Stimulated activated CD8-positive, alpha-beta memory T cell treated with anti-CD3 and anti-CD28 coated beads, Interleukin-7, amount 100 ng/mL, for 24 hours (primary cell): ENCODE measurements at places on chromosomes 5 and 9.

GRCh38 chr5:43193181-43193893 lies 1.3 kb downstream of the NIM1K start:
- no peak for DNase-seq

DNA sequence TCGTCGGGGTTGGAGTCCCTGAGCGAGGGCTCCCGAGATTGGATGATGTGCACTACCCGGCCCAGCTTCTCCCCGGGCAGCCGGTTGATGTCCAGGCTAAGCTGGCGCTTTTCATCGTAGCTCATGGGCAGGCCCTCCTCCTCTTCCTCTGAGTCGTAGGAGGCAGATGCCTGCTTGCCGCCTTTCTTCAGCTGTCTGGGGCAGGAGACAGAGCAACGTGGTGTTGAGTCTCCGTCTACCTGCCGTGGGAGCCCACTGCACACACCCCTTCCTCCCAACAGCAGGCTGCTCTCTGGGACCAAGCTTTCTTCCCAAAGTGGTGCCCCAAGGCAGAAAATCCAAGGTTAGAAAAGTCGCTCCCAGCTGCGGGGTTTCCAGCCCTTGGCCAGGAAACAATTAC lies 10.8 kb downstream of the BRD3OS start:
- DNase-seq: no peak

- DNase-seq: peak; percentile 57
Observed at GRCh38 chr9:38088006-38088925, 19.2 kb upstream of the SHB start.

GRCh38 chr9:73152953-73153352 lies 1.3 kb downstream of the ANXA1 start:
- DNase-seq: no peak

GRCh38 chr9:2087500-2088313 lies 72.6 kb downstream of the SMARCA2 start:
- no peak for DNase-seq

- DNase-seq: no peak
Observed at GRCh38 chr9:77916410-77916819, 115.2 kb downstream of the GNAQ start.

GRCh38 chr5:155148694-155149093 lies 135.1 kb downstream of the KIF4B start:
- no peak for DNase-seq

- no peak for DNase-seq
Observed at GRCh38 chr9:18891946-18892670, 140.9 kb downstream of the SAXO1 start.

DNA sequence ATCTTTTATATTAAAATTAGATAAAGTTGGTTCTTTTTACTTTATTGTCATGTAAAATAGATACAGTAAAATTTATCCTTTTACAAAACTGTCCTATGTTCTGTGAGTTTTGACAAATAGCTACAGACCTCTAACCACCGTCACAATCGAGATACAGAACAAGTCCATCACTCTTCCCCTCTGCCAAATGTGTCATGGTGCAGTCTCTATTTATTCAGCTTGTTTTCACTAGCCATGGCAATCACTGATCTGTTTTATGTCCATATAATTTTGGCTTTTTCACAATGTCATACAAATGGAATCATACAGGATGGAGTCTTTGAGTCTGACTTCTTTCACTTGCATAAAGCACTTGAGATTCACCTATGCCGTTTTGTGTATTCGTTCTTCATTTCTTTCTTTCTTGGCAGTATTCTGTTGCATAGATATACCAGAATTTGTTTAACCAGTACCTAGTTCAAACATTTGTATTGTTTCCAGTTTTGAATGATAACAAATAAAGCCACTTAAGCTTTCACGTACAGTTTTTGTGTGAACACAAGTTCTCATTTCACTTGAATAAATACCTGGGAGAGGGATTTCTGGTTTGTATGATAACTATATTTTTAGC lies 273.2 kb upstream of the MPDZ start:
- no peak for DNase-seq

GRCh38 chr9:126933334-126933980 lies 18.9 kb downstream of the RALGPS1 start:
- DNase-seq: no peak

DNA sequence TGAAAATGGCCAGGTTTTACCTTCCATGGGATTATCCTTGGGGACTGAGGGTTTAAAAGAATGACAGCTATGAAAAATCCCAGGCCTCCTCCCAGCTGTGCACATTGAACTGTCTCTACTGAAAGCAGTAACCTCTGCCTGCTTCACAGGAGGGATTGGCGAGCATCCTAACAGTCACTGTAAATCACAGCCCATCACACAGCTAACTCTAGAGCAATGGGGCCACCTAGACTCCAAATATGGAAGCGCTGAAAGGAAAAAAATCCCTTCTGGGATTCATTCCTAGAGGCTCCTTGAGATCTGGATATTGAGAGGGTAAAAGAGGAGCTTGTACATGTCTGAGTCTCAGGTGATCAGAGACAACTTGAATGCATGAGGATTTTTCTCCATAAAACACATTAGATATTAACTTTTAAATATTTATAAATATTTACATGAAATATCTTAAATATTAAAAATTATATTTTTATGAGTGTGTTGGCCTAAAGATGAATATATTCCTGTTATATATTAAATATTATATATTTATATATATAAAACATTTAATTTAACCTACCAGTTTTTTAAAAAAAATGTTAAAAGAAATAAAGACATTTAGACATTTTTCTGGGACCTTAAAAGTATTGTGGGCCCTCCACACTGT lies 133.8 kb upstream of the SLC24A2 start:
- no peak for DNase-seq

DNA sequence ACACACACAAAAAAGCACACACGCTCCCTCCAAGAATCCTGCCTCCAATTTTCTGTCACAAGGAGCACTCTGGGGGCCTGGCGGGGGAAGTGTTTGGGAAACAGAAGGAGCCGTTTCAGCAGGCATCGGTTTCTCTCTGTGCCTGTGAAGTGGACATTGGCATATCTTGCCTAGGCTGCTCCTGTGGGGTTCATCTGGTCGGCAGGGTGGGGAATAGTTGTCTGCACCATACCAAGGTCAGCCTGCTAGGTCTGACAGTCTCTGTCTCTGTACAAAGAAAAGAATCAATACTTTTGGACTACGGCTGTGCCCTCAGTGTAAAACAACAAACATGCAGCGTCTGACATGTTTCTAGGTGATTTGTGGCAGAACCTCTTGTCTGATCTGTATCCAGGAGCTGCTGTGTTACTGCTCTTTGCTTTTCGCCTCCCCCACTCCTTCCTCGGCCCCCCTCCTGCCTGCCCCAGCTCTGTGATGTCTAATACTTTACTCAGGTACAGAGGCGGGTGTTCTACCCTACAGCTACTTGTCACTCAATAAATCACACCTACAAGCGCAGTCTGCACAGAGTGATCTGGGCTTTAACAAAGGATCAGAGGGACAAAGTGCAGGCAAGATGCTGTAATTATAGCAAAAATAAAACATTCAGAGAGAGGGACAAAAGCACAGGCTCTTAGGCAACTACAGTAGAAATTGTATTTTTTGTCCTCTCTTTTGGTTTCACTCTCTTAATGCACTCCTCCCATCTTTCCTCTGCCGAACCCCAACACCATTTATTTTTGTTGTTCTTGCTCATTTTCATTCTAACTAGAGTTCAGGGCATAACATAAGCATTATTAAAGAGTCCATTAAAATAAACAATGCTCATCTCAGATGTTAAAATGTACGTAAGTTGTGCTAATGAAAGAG lies 216.7 kb downstream of the BNC2 start:
- no peak for DNase-seq

- DNase-seq: no peak
Observed at GRCh38 chr9:132037458-132037857, 42.2 kb downstream of the MED27 start.

DNA sequence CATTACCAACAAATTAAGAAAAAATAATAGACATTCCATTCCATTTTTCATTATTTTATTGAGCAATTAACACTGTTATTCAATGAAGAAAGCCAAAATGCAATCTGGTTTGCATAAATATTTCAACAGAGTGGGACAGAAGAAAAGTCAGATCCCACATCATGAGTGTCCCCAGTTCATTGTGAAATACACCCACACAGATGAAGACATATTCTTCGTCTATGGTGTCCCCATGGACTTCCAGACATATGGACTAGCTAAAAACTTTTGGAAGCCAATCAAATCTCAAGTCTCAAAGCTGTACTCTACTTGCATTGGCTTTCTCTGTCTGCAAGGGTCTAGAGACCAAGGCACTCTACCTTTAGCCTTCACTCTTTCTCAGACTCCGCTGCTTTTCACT lies 194.3 kb downstream of the SEMA5A start:
- no peak for DNase-seq

DNA sequence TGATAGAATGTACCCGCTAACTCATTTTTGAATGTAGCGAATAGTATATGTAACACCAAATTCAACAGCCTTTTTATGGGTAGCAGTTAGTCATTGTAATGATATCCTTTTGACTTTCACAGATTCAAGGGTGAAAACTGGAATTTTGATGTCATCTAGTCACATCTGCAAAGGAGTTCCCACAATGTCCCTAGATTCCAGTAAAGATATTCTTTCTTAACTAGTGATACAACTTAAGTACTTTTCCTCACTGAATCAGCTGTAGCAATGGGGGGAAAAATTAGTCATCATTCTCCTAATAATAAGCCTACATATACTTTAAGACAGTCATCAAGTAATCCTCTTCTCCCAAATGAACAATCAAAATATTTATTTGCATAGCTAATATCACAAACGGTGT lies 11.5 kb upstream of the SSBP2 start:
- no peak for DNase-seq

GRCh38 chr5:72531496-72532190 lies 24.4 kb upstream of the ZNF366 start:
- no peak for DNase-seq

DNA sequence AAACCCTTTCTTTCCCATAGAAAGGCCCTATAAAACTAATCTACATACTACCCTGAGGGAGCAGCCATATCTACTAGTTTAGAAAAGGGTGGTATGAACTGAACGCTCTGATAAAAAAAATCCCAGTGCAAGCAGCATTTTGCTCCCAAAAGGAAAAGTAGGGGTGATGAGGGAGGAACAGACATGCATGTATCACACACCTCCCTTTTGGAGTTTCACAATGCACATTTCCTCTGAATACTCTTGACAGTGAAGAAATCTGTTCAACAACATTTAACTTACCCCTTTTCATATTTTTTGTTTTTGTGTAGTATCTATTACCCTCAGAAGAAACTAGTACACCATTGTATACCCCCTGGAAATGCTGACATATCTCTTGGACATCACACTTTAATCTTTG lies 411.4 kb downstream of the MAT2B start:
- DNase-seq: no peak

DNA sequence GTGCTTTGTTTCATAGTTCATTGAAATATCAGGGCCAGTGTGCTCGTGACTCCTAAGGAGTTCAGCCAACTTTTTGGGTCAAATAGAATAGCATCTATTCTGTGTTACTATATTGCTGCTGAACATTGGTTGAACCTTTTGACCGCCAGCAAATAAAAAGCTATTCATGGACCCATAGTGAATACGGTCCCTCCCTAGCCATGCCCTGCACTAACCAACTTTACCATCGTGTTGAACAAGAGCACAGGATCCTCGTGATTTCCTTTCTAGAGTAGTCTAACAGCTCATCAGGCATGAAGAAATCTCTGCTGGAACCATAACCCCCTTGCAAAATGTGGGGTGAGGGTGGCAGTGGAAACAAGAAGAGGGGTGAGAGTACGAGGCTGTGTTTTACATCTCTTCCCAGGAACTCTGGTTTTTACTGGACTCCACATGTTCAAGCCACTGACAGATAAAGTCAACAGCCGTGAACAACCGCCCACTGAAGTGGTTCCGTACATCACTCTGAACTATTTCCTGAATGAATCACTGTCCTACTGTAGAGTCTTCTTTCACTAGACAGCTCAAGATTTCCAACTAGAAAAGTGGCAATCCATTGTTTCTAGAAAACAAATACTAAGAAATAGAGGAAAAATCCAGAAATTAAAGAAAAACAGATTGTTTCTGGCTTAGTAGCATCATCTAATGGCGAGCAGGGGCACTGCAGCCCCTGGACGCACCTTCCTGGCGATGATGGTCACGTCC lies 70.1 kb upstream of the SPATA31E1 start:
- no peak for DNase-seq

GRCh38 chr5:174273325-174273724 lies 227.8 kb downstream of the NSG2 start:
- no peak for DNase-seq
